Regular cardiac myocyte (primary cell): ENCODE measurements at places on chromosomes 4 and X. TPM values are rescaled to one million over a fixed set of nuclear protein-coding genes. Genes with fewer than 3 reads are reported as not detected.

XKRX gene
- total RNA-seq = under 0.01 and 0.28 TPM in 2 replicates

KIAA0232 gene
- total RNA-seq = 14.2 and 17.8 TPM in 2 replicates

FAAH2 gene
- not detected in 2 replicates for total RNA-seq

SOD3 gene
- total RNA-seq = 9.4 and 156 TPM in 2 replicates

HPGD gene
- 0.19 and 0.28 TPM in 2 replicates for total RNA-seq
